ENCODE measurements at places on chromosomes 7 and 10.

GRCh38 chr10:74863551-74863950 lies 37.2 kb downstream of the KAT6B start:
- no peak for DNase-seq

- no peak for DNase-seq
Measured at GRCh38 chr7:47636433-47637175, 54.7 kb upstream of the TNS3 start.

- no peak for DNase-seq
Measured at GRCh38 chr10:103475437-103475836, 3.6 kb downstream of the CALHM3 start.

DNA sequence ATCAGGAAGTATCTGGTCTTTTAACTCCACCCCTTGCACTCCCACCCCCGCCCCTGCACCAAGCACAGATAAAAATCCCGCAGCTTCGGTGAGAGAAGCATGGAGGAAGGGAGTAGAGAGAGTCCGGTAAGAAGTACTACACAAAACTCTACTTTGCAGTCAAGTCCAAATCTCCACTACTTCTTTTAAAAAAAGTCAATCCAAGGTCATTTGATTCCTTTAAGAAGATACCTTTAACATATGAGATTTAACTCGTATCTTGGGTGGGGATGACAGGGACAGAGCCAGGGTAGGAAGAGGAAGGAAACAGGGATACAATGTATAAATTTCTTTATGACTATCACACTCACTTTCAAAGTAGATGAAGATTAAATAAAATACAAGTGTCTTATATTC lies 132.1 kb downstream of the NRBF2 start:
- DNase-seq: peak; percentile 40
